ENCODE measurements at places on chromosomes 1 and 21. TPM values are rescaled to one million over a fixed set of nuclear protein-coding genes. Genes with fewer than 3 reads are reported as not detected.

DNA sequence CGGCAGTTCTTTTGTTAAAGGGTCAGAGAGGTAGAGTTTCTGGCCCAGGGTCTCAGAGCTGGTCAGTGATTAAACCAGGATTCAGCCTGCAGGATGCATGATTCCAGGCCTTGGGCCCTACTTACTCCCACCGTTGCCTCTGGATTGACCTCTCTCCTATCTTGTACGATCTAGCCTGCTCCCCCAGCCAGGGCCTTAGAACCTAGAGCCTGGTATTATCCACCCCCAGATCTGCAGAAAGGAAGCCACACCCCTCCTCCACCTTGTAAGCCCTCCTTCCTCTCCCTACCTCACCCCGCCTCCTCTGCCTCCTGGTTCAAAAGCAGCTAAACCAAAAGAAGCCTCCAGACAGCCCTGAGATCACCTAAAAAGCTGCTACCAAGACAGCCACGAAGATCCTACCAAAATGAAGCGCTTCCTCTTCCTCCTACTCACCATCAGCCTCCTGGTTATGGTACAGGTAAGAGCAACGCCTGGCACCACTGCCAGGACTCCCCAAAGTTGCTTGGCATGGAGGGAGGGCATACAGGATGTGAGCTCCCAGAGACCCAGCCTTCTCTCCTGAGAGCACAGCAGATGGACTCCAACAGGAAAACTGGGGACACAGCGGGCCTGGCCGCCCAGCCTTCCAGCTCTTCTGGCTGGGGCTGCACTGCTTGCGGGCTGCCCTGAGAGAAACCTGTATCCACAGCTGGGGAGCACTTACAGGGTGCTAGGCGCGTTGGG, at the start of gene CD52:
Gene CD52, plus strand, starts transcription at position 347 of the 726 bp plus-strand sequence. Its CDS starts 60 bp downstream, at position 407.
- H3K4me1 ChIP-seq: no peaks in the 10 kb centered on the region
- no peaks in the 10 kb centered on the region for H3K27me3 ChIP-seq
- H3K27ac ChIP-seq: no peak within 1 kb of the TSS

- H3K27me3 ChIP-seq: no peaks in the 10 kb centered on the region
- no peak for DNase-seq
- H3K36me3 ChIP-seq: peaks cover 32% of the 10 kb centered on the region
Observed at GRCh38 chr1:245704341-245704740, 549.6 kb downstream of the KIF26B start.

GRCh38 chr1:47388891-47389238, 27.2 kb upstream of the FOXE3 start:
- no peak overlapping the region for H3K27ac ChIP-seq
- H3K4me1 ChIP-seq: no peaks in the 10 kb centered on the region
- peaks cover 22% of the 10 kb centered on the region for H3K27me3 ChIP-seq
- no peaks in the 10 kb centered on the region for H3K36me3 ChIP-seq
- H3K4me3 ChIP-seq: no peak overlapping the region

DNA sequence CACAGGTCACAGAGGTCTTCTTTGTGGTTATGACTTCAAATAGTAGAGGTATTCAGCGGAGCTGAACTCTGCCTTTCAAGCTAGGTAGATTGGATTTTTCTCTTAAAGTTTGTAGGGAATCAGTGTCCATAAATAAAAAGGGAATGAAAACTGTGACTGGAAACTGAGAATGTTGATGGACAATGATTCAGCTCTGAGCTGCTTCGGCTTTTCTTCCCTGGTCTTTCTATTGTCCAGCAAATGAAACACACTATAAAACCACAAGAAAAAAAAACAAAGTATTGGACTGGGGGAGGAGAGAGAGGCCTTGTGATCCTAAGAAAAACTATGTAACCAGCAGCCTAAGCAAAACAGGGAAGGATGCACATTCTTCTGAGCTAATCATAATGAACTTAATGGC, 11.1 kb downstream of the TNNI3K start:
- peak overlapping the region; percentile 86 for H3K27ac ChIP-seq
- H3K4me3 ChIP-seq: no peak overlapping the region
- no peaks in the 10 kb centered on the region for H3K27me3 ChIP-seq
- H3K4me1 ChIP-seq: peaks cover 28% of the 10 kb centered on the region
- no peaks in the 10 kb centered on the region for H3K36me3 ChIP-seq

The CELA3A gene
- not detected for total RNA-seq

DNA sequence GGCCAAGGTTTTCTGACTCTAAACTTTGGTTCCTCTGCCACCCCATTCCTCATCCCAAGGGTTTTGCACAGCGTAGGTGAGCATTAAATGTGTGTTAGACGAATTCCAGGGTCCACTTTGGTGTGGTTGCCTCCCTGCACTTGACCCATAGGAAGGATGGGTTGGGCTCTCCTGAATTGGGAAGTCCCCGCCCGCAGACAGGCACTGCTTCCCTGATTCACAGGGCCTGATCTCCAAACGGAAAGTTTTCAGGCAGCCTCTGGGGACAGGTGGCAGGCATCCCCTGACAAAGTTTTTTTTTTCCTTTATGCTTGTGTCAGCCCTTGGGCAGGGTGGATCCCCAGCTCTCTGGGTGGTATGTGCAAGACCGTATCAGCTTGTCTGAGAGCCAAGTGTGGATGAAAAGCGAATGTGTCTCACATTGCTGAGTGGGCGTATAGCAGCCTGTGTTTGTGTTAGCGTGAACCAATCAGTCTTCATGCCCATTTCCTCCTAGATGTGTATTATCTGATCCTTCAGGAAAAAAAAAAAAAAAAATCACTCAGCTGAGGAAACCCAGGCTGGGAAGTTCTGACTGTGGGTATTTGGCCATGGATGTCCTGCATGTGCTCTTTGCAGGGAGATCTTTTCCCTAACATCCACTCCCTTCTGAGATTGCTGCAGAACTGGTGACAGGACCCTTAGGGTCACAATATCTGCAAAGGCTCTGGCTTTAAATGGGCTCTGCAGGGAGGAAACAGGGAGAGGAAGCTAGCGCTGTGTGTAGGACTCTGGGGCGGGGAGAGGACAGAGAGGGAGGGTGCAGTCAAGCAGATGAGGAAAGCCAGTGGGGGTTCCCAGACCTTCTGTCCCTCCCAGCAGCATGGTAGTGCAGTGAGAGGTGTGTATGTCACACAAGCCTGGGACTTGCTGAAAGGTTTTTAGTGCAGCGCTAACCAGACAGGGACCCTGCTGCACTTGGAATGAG, 42.2 kb upstream of the TRABD2B start:
- peaks cover 50% of the 10 kb centered on the region for H3K4me1 ChIP-seq
- H3K27ac ChIP-seq: no peak overlapping the region
- no peak overlapping the region for H3K4me3 ChIP-seq
- DNase-seq: peak; percentile 69

- peaks cover 42% of the 10 kb centered on the region for H3K4me1 ChIP-seq
- DNase-seq: no peak
- peak overlapping the region; percentile 85 for H3K27ac ChIP-seq
- H3K27me3 ChIP-seq: no peaks in the 10 kb centered on the region
- H3K36me3 ChIP-seq: no peaks in the 10 kb centered on the region
Observed at GRCh38 chr1:231395998-231396390, 26.1 kb downstream of the EGLN1 start.

- H3K27ac ChIP-seq: no peak overlapping the region
- no peak overlapping the region for H3K4me3 ChIP-seq
- no peaks in the 10 kb centered on the region for H3K4me1 ChIP-seq
Observed at GRCh38 chr1:181592255-181592859, 109.0 kb downstream of the CACNA1E start.

DNA sequence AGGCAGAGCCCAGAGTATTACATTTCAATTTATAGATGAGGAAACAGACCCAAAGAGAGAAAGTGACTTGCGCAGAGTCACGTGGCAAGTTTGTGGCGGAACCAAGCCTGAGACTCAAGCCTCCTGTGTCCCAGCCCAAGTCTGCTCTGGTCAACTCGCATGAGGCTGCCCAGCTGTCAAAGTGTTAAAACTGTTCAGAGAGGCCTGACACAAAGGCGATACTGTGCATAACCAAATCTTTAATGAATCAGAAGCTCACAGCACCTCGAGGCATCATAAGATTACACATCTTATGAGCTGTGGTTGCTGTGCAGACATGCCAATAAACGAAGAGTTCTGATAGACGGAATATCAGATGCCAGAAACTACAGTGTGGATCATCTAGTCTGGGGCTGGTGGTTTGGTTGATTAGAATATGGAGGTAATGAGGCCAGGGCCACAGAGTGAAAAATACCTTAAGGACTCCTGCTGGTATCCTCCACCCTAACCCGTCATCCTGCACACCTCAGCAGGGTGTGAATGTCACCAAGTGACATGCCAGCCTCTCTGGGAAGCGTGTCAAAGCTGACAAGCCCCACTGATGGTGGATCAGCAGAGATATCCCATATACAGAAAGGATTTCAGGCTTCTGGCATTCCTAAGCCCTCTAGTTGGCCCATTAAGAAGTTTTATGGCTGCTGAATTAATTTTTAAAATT, 42.2 kb downstream of the TNNT2 start:
- no peak overlapping the region for H3K27ac ChIP-seq
- H3K4me1 ChIP-seq: peaks cover 10% of the 10 kb centered on the region
- H3K27me3 ChIP-seq: no peaks in the 10 kb centered on the region
- H3K4me3 ChIP-seq: no peak overlapping the region

GRCh38 chr1:58608297-58608696, 31.2 kb upstream of the TACSTD2 start:
- no peaks in the 10 kb centered on the region for H3K4me1 ChIP-seq
- DNase-seq: no peak
- H3K27me3 ChIP-seq: no peaks in the 10 kb centered on the region
- no peaks in the 10 kb centered on the region for H3K36me3 ChIP-seq
- no peak overlapping the region for H3K27ac ChIP-seq

GRCh38 chr1:225767634-225768540, 9.7 kb upstream of the SRP9 start:
- peaks cover 26% of the 10 kb centered on the region for H3K4me1 ChIP-seq
- H3K27me3 ChIP-seq: no peaks in the 10 kb centered on the region
- H3K27ac ChIP-seq: peak overlapping the region; percentile 7
- H3K36me3 ChIP-seq: no peaks in the 10 kb centered on the region
- H3K4me3 ChIP-seq: no peak overlapping the region
- DNase-seq: no peak

Data from cardiac muscle cell (in vitro differentiated cells and primary cell).